Fibroblast of skin of scalp (primary cell): ENCODE measurements at places on chromosomes 6 and 20.
A peak's percentile ranks its signal among the peaks of the same experiment; 100 is the strongest.

- DNase-seq: no peak
Observed at GRCh38 chr6:20746024-20746423, 211.8 kb downstream of the CDKAL1 start.

GRCh38 chr6:132310921-132311320 is 90.4 kb downstream of the MOXD1 start:
- peak; percentile 38 for DNase-seq

- peak; percentile 99 for DNase-seq
Observed at GRCh38 chr6:26123947-26124780, 36.9 kb downstream of the HFE start.

DNA sequence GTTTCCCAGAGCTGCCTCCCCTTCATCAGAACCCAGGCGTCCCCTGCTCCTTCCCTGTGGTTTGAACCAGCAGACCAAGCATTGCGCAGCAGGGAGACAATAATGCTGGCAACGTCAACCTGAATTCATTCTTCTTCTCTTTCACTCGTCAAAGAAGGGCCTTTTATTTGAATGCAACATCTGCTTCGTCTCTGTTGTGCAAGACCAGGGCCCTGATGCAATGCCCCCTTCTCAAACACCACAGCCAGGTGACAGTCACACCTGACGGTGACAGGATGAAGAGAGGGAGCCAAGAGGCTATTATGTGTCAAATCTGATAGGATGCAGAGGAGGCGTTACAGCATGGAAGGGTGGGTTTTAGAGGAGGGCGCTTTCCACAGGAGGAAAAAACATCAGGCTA is 8.0 kb downstream of the INSM1 start:
- DNase-seq: no peak

DNA sequence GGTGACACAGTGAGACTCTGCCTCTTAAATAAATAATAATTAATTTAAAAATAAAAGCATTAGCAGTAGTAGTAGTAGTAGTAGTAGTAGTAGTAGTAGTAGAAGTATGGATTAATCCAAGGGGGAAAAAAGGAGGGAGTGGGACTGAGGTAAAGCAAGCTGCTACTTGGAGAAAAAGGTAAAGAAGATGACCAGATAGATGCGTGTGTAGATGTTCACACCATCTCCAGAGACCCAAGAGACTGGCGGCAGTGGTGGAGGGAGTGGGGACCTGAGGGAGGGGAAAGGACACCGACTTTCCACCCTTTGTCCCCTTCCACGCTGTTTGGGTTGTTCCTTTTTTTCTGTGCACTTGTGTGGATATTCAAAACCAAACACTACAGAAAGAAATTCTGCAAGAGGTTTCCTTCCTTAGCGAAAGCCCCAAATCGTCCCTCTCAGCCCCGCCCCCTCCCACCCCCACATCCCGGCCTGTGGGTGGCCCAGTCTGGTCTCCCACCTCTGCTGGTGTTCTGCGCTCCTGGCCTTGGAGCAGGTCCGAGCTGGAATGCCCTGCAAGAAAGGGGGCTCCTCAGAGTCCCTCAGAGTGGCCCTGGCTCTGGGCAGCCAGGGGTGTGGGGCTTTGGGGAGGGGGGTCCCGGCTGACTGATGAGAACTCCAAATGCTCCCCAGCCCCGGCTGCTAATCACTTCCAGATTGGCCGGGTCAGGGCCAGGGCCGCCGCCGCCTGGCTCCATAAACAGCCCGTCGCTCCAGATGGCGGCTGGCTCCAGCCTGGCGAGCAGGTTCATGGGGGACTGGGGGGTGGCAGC is 60.2 kb downstream of the UBE2V1 start:
- peak; percentile 12 for DNase-seq

GRCh38 chr6:10384610-10385523 is 30.0 kb downstream of the TFAP2A start:
- no peak for DNase-seq

- DNase-seq: peak; percentile 72
Observed at GRCh38 chr6:129031051-129031599, 148.2 kb downstream of the LAMA2 start.
